Stimulated activated CD4-positive, alpha-beta T cell treated with anti-CD3 and anti-CD28 coated beads, Interleukin-12 subunit alpha, Interleukin-12 subunit beta, amount 100 ng/mL, for 4 hours (primary cell): ENCODE measurements at places on chromosomes 11 and 22.

DNA sequence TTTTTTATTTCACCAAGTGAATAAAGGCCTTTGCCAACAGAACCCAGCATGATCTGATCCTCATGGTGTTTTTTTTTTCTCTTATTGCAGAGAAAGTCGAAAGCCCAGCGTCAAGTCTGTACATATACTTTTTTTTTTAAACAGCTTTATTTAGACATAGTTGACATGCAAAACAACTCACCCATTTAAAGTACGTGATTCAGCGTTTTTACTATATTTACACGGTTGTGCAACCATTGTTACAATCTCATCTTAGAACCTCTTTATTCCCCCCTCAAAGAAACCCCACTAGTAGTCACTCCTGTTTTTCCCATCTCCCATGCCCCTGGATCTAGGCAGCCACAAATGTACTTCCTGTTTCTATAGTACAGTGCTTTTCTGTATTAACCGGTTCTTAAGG, 20.6 kb upstream of the AP1B1 start:
- DNase-seq = no peak

- no peak for DNase-seq
Measured at GRCh38 chr11:74268456-74268855, 43.0 kb downstream of the P4HA3 start.

- DNase-seq = no peak
Measured at GRCh38 chr11:67031791-67032561, 9.0 kb downstream of the SYT12 start.

DNA sequence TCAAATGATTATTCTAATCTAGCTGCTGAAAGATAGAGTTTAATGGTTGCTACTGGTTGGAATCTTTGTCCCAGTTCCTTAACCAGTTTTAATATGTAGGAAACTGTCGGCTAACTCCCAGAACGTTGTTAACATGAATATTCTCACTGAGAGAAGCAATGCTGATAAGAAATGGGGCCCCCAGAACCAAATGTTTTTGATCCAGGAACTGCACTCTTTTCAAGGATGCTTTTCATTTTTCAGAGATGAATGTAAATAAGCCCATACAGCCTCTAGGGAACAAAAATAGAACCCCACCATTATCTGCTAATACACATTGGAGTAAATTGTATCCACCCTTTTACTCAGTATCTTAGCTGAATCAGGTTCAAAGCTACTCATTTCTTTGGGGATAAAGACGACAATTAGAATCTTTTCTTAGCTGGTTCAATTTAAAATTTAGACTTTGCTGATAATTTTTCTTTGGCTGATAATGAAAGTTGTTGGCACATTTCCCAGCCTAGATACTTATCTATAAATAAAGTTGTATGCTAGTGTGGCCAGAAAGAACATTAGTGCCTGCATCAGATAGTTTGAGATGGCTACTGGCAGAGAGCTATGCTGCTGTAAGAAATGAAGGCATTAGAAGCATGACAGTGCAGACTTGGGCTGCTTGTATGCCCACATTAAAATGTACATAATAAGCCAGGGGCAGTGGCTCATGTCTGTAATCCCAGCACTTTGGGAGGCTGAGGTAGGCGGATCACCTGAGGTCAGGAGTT, 323.3 kb upstream of the PDGFD start:
- DNase-seq = no peak

DNA sequence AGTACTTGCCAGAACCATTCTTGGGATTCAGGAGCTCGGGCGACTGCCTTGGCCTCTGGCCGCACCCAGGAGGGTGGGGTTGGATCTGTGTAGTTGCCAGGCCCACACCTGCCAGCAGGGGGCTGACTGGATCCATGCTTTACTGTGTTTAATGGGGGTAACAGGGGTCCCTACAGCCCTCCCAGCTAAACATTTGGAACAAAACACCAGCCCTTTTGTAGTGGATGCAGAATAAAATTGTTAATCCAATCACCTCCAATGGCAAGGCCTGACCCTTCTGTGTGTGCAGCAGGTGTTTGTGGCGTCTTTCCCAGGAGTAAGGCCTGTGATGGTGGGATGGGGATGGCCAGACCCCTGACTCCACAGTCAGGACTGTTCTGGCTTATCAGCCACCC, 22.5 kb downstream of the SUN2 start:
- peak; percentile 37 for DNase-seq

- DNase-seq = no peak
Measured at GRCh38 chr11:129861702-129862522, 33.5 kb downstream of the NFRKB start.

GRCh38 chr22:23922921-23923320, 28.7 kb downstream of the MIF start:
- no peak for DNase-seq

GRCh38 chr11:37597776-37598175, 999.7 kb upstream of the RAG2 start:
- DNase-seq = no peak

DNA sequence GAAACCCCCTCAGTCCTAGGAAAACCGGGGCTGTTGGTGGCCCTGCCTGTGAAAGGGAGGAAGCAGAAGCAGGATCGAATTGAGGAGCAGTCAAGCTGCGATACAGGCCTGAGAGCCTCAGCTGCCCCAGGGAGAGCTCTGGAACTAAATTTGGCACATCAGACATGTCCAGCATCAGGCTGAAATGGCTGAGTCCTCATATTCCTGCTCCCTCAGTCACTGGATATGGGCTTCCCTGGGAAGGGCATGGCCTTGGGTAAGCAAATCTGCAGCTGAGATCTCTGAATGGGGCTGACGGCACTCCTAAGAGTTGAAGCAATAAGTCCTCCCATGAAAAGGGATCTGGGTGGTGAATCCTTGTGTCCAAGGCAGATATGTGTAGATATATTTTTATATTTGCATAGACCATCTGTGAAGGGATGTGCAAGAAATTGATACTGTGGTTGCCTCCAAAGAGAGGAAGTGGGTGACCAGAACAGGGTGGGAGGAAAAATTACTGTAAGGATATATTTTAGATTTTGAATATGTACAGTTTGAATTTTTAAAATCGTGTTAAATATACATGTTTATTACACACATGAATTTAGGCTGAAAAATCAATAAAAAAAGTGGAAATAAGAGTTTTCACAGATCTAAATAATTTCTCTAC, 45.5 kb downstream of the APIP start:
- no peak for DNase-seq

GRCh38 chr11:26700574-26701235, 21.2 kb downstream of the SLC5A12 start:
- DNase-seq = no peak

DNA sequence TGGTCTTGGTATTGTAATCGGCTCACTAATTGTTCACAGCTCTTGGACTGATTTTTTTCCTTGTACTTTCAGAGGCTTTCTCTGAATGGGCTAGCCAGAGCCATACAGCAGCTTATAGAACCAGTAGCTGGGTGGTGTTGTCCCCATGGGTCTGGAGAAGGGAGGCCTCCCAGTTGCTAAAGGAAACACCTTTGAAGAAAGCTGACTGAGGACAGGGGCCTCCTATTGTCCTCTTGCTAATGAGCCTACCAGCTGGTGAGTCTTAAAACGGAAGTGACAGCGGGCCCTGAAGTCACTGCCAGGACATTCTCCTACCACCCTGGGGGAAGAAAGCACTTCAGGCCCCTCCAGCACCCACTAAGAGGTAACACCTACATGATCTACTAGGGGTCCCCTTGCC, 9.9 kb downstream of the FADS3 start:
- no peak for DNase-seq

GRCh38 chr11:125934473-125934872, 11.4 kb upstream of the VSIG10L2 start:
- no peak for DNase-seq

- DNase-seq = no peak
Measured at GRCh38 chr22:33524511-33525260, 395.6 kb downstream of the LARGE1 start.

GRCh38 chr11:72736452-72737069, 15.6 kb downstream of the ARAP1 start:
- DNase-seq = peak; percentile 35

DNA sequence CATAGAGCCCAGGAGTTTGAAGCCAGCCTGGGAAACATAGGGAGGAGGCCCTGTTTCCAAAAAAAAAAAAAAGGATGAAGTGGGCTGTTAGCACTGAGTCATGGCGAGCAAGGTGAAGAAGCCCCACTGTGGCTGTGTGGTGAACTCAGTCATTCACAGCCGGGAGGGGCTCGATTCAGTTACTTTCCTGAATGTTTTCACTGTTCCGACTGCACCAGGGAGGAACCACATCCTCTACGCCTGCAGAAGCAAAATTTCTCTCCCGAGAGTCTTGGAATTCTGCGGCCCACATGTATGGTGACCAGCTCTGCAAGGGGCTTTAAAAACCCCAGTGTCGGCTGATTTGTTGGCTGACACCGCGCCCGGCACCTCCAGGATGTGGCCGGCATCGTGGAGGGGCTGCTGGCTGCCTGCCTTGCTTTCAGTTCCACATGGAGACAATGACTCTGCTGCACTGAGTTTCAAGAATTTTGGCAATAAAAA, 27.8 kb upstream of the GRAMD4 start:
- peak; percentile 34 for DNase-seq

- no peak for DNase-seq
Measured at GRCh38 chr11:73623686-73624085, 22.7 kb upstream of the PLEKHB1 start.

DNA sequence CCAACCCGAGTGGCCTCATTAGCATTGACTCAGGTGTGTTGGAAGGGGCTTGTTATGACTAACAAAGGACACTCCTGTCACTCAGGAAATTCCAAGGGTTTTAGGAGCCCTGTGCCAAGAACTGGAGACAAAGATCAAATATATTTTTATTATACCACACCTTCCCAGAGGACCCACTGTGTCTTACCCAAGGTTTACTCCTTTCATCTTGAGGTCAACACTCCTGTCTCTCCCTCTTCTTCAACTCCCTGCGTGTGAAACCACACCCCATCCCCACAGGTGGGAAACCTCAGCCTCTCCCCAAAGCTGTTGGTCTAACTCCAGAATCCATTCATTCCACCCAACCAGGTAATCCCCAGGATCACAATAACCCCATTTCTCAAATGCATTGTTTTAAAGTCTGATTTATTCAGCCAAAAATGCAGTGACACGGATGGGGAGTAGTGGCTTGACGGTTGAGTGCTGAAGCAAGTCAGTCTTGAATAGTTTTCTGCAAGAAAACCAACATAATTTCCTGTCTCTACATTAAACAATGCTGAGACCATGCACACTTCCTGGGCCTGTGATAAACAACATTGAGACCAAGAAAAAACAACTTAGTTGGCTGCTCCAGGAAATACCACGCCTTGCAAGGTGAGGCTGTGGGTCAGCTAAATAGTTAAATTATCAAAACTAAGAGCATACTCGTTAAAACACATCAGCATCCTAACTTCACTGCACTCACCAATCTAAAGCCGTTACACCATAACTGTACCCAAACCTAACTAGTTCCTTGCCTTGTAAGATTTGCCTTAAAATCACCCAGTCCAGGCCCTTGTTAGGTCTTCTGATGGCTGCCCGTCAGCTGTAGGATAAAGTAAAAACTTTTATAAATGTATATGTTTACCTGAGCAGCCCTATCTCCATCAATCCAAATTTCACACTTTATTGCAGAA, 38.5 kb upstream of the SPON1 start:
- no peak for DNase-seq

- no peak for DNase-seq
Measured at GRCh38 chr22:28072066-28072465, 153.0 kb upstream of the PITPNB start.

DNA sequence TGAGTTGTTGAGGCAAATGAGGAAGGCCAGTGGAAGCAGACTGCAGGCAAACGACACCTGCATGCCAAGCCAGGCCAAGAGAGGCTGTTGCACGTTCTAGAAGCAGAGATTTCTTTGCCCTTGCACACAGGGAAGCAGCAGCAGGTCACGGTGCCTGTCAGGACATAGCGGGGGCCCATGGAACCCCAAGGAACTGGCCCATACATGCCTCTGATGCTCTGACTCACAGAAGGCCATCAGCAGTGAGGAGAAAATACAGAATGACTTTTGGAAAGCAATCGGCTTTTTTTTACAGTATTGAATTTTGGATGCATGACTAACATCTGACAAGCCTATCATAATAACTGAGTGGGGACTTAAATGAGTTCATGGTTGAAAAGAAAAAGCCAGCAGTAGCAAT, 123.9 kb downstream of the MPPED1 start:
- no peak for DNase-seq

GRCh38 chr11:120168108-120168959, 30.4 kb upstream of the TRIM29 start:
- no peak for DNase-seq

DNA sequence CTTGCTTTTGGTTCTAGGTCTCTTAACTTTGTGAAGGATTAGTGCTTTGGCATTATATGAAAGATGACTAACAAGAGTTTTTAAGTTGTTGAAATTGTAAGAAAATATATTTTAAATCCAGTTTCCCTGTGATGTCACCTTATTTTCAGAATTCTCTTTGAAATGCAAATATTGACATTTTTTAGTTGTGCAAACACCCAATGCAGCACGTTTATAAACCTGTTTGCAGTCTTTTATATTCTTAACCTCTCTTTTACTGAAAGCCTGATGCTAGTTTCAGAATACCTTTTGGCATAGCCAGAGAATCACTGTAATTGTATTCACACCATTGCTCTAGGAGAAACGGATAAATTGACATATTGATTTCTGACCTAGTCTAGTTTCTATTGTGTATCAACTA, 42.8 kb upstream of the SLC37A2 start:
- DNase-seq = no peak

GRCh38 chr11:128463371-128463829, 124.0 kb downstream of the ETS1 start:
- no peak for DNase-seq

- no peak for DNase-seq
Measured at GRCh38 chr11:29562183-29562582, 454.6 kb downstream of the KCNA4 start.

DNA sequence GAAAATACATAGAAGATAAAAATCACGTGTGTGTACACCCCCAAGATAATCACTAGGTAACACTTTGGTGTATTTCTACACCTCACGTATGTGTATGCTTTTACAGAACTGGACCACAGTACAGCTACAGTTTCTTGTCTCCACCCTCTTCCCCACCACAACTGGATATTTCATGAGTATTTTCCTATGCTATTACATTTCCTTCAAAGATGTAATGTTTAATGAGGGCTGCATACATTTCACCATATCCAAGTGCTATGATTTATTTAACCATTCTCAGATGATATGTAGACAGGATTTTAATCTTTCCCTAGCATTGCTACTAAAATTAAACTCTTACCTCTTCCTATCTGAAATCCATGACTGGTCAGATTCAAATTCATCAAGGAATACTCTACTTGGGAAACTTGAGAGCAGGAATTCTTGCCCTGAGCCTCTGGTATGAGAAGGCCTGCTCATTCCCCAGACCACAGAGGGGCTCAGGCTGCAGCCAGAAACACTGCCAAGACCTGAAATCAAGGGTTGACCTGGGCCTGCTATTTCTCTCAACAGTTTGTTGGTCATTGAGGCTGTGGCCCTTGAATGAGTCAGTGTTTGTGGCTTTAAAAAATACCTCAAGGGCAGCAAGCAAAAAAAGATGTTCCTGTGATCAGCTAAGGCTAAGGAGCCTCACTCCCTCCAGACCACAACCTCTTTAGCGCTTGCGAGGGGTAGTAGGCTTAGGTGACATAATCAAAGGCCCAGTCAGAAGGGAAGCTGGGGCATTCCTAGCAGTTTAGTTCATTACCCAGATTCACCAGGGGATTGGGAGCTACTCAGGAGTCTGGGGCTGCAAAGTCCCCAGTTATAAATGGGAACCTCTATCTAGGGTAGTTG, 55.5 kb downstream of the ABTB2 start:
- no peak for DNase-seq

- DNase-seq = no peak
Measured at GRCh38 chr11:43585877-43586608, 94.5 kb upstream of the HSD17B12 start.
